ENCODE measurements at places on chromosomes 5 and 9.
A peak's percentile ranks its signal among the peaks of the same experiment; 100 is the strongest.

DNA sequence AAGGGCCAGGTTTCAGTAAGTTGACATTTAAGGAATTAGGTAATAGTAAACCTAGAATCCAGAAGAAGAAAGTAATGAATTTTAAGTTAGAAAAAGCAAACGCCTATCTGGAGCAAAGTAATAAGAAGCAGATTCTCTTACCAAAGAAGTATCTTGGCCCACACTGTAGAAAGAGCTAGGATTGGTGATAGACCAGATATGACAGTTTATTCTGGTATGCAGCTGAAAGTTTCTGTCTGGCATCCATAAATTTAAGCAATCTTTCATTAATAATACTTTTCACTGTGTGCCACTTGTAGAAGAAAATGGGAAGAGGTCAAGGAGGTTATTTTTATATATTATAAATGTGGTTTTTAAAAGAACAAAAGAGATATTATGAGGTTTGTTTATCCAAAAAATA lies 3.0 kb downstream of the RECK start:
- no peak for DNase-seq

DNA sequence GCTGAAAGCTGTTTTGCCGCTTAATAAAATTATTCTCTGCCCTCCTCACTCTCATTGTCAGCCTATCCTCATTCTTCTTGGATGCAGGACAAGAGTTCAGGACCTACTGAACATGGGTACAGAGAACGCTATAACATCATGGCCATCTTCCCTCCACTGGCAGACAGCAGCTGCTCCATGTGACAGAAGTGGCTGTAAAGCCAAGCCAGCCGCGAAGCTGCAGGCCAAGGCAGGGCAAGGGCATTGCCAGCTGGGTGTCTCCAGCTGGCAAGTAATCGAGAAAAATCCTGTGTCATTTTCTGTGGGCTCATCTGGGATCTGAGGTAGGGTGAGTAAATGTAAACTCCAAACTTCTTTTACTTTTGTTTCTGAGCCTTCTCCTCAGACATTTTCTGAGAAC lies 84.8 kb downstream of the SLC25A46 start:
- no peak for DNase-seq

DNA sequence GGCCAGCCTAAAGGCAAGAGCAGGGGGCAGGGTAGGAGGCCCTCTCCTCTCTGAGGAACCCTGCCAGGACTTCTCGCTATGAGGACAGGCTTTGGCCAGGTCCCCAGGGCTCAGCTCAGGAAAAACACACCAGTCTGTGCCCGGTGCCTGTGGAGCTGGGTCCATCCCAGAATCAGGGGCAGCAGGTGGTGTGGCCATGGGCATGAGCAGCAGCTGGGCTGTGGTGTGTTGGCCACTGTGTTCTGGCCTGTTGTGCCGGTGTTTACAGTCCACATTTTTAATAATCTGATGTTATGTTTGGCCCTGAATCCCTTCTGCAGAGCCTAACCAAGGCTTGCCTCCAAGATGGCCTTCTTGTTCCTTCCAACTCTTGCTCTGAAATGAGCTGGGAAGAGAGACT lies 77.0 kb downstream of the FGF18 start:
- no peak for DNase-seq

- no peak for DNase-seq
Measured at GRCh38 chr5:68894673-68895072, 199.1 kb upstream of the SLC30A5 start.

DNA sequence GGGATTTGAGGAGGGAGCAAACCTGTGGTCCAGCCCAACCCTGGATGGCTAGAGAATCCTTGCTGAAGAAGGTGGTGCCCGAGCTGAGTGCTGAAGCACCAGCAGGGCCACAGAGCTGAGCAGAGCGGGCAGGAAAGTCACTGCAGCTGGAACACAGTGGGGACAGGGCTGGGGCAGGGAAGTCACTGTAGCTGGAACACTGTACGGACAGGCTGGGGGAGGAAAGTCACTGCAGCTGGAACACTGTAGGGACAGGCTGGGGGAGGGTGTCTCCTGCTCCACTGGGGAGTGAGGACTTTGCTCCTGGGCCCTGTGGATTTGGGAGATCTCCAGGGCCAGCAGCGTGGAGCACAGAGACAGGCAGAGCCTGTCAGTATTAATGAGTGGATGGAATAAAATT lies 9.0 kb upstream of the SUSD3 start:
- DNase-seq, result no peak

DNA sequence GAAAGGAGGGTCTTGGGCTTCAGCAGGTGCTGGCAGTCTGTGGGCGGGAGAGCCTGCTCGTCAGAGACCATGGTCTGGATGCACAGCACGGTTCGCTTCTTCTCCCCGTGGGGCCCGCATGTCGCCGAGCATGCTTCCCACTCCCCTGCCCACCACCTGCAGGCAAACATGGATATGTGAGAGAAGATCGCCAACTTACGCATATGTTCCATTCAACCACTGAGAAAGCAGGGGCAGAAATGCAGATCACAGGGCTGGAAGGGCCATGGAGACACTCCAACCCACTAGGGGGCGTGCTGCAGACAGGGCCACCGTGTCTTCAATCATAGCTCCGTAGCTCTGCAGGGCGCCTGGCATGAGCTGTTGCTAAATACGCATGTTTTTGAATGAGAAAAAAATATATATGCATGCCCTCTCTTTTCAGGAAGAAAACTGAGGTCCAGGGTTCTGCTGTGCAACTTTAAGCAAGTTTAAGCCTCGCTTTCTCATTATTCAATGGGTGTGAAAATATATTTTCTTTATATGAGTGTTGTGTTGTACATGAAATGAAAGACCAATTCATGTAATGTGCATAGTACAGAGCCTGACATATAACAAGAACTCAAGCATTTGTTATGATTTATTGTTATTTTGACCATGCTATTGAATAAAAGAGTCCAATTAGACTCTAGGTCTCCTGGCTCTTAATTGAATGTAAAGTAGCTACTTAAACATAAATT lies 148.0 kb downstream of the TARS1 start:
- peak; percentile 3 for DNase-seq
